ENCODE measurements at places on chromosomes 6 and 20.

DNA sequence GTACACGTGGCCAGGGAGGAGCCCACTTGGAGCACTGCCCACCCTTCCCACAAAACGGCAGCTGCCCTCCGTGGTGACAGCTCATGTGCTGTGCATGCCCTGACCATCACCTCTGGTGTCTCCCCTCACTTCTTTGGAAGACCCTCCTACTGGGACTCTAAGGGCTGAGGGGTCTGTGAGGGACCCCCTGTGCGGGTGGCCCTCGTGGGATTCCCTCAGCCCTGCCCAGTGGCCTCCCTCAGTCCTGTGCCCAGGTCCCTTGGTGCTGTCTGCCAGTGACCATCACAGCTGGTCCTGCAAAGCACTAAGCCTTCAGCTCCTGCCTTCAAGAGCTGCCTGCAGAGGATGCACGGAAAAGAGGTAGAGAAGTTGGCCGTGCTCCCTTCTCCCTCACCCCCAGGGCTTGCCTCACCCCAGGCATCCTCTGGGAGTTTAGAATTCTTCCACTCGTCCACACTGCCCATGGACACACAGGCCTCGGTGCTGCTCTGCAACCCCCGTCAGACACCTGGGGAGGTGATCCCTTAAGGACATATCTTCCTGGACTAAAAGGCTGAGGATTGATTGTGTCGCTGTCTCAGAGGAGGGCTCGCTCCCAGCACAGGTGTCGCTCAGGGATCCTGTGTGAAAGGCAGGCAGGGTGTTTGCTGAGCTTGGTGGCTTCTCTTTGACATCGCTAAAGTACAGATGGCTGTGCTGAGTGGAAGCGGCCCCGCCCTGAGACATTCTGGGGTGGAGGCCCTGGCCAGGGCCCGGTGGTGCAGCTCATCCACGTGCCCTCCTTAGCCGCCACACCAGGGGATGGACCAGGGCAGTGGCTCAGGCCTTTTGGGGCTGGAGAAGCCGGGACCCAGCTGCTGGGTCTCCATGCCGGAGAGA is 119.5 kb upstream of the FRMD1 start:
- no peak for DNase-seq

DNA sequence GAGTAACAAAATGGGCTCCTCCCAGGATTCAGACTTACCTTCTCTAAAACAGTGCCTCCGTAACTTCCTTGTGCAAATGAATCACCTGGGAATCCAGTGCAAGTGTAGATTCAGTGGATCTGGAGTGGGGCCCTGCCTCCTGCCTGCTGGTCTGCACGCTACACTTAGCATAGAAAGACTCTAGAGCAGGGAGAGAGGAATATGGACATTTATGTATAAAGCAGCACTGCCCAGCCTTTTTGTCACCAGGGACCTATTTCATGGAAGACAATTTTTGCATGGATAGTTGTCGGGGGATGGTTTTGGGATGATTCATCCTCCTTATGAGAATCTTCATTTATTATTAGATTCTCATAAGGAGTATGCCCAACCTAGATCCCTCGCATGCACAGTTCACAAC is 42.3 kb upstream of the L3MBTL3 start:
- DNase-seq = no peak

DNA sequence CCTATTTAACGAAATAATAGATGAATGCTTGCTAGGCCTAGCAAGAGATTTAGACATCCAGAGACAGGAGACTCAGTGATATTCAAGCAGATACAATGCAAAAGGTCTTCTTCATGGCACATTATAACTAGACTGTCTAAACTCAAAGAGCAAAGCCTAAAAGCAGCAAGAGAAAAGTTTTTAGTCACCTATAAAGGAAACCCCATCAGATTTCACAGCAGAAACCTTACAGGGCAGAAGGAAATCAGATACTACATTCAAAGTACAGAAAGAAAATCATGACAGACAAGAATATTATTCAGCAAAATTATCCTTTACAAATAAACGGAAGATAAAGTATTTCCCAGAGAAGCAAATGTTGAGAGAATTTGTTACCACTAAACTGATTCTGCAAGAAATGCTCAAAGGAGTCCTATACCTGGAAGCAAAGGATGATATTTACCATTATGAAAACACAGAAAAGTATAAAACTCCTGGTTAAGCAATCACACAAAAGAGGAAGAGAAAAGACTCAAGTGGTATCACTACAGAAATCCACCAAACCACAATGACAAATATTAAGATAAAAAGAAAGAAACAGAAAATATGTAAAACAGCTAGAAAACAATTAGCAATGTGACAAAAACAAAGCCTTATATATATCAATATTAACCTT is 333.7 kb downstream of the MEI4 start:
- no peak for DNase-seq

DNA sequence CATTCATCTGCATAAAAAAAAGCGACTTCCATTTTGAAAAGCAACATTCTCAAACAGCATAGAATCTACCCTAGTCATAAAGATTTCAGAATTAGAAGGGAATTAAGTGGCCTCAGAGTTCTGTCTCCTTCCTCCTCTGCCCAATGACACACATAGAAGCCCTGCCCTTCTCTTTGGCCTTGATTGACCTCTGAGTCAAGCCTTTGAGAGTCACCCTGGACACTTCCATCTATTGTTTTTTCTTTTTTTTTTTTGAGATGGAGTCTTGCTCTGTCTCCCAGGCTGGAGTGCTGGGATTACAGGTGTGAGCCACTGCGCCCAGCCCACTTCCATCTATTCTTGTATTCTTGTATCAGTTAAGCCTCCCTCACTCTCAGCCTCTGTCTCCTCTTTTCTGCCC is 44.8 kb upstream of the CTNNBL1 start:
- no peak for DNase-seq

- DNase-seq = no peak
Observed at GRCh38 chr6:21856844-21857243, 263.3 kb downstream of the SOX4 start.

All from AG09319 (cell line).